Fibroblast of villous mesenchyme (primary cell): ENCODE measurements at places on chromosomes 5 and 9. TPM values are rescaled to one million over a fixed set of nuclear protein-coding genes. Genes with fewer than 3 reads are reported as not detected.

DNA sequence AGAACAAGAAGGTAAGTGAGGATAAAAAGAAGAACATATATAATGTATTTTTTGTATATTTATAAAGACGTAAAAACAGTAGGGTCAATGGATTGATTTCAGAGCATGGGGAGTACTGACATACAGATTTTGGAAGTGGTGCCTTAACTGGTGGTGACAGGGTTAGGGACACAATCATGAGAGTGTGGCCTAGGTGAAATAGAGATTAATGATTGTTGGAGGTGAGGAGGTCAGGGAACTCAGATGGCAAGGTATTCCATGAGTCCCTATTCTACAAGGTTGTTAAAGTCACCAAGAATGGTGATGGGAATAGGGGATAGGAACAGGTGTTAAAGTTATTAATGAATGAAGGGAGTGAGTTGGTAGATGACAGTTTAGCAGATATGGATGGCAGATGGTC lies 210.8 kb downstream of the SEMA6A start:
- DNase-seq: no peak

- no peak for DNase-seq
Measured at GRCh38 chr9:2790466-2790865, 53.4 kb downstream of the PUM3 start.

Gene ANKH
- total RNA-seq: 8.2 and 31.6 TPM in 2 replicates

DNA sequence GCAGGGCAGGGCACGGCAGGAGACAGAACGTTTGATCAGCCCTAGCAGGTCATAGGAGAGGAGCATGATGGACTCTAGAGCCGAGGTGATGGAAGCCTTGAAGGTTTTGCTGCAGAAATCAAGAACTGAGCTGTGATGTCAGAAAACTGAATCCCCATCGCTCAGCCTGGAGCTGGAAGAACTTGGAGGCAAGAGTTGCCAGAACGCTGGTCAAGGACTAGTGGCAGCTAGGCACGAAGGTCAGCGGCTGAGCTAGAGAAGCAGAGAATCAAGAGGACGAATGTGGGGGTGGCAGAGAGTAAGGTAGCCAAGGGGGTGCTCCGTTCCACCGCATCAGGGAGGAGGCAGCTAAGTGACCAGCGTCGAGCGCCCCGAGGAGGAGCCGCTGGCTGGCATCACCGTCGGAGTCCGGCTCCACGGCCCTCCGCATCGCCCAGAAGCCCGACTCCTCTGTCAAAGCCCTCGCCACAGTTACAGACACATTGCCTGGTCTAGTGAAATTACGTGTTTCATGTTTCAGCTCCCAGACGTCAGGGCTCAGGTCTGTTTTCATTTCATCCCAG lies 1.2 kb upstream of the GALNT10 start:
- DNase-seq: no peak

Gene SLC46A2
- total RNA-seq: not detected in 2 replicates

Gene LPCAT1
- 35.8 and 57.4 TPM in 2 replicates for total RNA-seq

- no peak for DNase-seq
Measured at GRCh38 chr9:78033870-78034269, 2.3 kb upstream of the GNAQ start.
